NCI-H1694 (cell line): ENCODE measurements at places on chromosomes 11 and 22.

DNA sequence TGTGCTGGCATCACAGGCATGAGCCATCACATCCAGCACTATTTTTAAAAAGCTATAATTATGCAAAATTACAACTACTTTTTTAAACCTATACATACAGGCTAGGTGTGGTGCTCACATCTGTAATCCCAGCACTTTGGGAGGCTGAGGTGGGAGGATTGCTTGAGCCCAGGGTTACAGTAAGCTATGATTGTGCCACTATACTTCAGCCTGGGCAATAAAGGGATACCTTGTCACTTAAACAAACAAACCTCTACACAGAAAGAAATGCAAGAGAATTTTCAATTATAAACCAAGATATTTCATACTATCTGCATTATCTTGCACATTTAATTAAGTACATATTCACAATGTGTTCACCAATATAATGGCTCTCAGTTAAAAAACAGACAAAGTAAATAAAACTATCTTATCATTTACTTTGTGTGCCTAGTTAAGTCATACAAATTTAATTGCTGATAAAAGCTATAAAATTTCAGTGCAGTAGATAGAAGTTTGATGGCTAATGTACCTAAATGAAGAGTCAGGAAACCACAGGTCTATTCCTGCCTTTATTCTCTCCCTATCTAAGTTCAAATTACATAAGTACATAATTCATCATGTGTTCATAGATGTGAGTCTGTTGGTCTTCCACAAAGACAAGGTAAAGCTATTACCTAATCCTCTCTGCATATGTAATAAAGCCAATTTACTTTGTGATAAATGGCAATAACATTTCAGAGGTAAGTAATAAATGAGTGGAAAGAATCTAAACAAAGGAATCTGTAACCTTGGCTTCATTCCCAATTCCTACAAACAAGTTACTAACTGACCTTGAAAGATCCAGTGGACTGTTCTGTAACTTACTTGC is 9.0 kb upstream of the RDX start:
- no peak for DNase-seq

- DNase-seq, result no peak
Observed at GRCh38 chr22:30041475-30041874, 38.8 kb upstream of the HORMAD2 start.

GRCh38 chr11:64058494-64058893 is 22.8 kb downstream of the FLRT1 start:
- no peak for DNase-seq

- DNase-seq, result no peak
Observed at GRCh38 chr11:131356206-131356605, 14.2 kb upstream of the NTM start.
